SJSA1 (cell line): ENCODE measurements at places on chromosomes 12 and 14. TPM values are rescaled to one million over a fixed set of nuclear protein-coding genes. Genes with fewer than 3 reads are reported as not detected.
A peak's percentile ranks its signal among the peaks of the same experiment; 100 is the strongest.

DNA sequence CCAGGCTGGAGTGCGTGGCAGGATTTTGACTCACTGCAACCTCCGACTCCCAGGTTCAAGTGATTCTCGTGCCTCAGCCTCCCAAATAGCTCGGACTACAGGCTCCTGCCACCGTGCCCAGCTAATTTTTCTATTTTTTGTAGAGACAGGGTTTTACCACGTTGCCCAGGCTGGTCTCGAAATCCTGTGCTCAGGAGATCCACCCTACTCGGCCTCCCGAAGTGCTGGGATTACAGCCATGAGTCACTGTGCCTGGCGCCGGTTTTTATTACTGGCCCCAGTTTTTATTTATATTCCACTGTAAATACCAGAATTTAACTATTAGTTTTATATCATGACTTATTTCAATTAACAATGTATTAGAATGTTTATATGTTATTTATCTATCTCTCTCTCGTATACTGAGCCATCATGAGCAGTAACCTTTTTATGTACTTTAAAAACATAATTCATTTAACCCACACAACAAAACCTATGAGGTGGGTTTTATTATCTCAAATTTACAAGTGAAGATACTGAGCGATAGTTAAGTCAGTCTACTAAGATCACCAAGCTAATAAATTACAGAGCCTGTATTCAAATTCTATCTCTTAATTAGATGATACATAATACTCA lies 47.8 kb downstream of the HECTD1 start:
- H3K27ac ChIP-seq, result peak overlapping the region; percentile 52
- H3K4me3 ChIP-seq, result no peak overlapping the region
- peak; percentile 54 for DNase-seq
- peaks cover 24% of the 10 kb centered on the region for H3K4me1 ChIP-seq

DNA sequence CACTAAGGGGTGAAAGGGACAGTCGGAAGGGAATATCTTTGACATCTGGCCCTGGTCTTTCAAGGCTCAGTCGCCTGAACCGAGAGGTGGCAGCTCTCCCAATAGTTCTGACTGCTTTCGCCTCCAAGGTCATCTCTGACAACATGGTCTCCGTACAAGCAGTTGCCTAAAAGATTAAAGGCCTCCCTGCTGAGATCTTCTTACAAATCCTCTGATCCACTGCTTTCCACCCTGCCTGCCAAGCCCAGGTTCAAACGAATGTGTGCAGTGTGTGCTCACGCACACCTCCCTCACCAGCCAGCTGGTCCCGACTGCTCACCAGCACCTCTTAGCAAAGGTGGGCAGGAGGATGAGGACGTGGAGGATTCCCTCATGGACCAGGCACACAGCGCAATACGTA lies 10.4 kb downstream of the B4GALNT3 start:
- H3K27me3 ChIP-seq, result peaks cover 10% of the 10 kb centered on the region
- peaks cover 22% of the 10 kb centered on the region for H3K4me1 ChIP-seq
- no peak for DNase-seq
- no peaks in the 10 kb centered on the region for H3K36me3 ChIP-seq
- H3K27ac ChIP-seq, result no peak overlapping the region

DNA sequence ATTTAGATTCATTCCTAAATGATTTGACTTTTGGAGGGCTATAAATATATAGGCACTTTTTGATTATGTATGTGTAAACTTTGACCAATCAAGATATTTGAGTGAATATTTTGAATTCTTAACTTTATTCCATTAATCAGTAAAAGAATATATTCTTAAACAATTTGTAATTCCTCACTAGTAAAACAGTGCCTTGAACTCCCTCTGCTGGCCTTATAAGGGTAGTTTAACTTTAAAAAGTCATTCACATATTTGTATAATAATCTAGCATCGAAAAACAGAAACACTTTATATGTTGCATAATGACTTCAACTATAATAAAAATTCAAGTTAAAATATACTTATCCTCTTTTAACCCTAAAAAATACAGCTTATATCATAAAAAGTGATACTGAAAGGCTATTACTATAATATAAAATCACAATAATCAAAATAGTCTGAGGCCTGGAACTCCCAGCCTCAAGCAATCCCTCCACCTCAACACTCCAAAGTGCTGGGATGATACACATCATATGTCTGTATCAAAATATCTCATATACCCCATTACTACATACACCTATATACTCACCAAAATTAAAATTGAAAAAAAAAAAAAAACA lies 31.2 kb downstream of the CCDC59 start:
- H3K4me1 ChIP-seq, result no peaks in the 10 kb centered on the region
- DNase-seq, result no peak
- no peak overlapping the region for H3K4me3 ChIP-seq
- no peak overlapping the region for H3K27ac ChIP-seq
- H3K36me3 ChIP-seq, result no peaks in the 10 kb centered on the region

DNA sequence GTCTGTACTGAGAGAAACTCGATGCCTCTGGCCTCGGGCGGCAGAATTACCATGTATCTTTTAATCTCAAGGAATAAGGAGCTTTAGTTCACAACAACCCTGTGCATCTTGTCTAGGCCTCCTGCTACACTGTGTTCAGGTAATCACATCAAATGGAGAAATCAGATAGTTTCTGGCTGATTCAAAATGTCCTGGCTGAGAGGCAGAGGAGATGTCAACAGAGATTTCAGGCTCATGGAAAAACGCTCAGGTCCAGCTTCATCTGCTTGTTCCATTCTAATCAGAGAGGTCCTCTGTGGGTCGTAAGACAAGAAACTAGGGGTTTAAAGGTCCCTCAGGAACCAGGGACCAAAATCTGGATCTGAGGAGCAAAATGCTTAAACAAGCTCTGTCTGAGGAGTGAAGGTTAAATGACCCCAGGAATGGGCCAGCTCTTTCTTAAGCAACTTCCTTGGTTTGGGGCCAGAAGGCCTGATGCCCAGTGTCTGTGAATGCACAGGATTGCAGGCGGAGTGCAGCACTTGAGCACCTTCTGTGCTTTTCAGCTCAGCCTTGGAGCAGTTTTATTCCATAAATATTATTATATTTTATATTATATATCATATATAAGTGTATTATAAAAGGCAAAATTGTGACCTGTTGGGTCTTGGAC lies 170.2 kb upstream of the PRICKLE1 start:
- DNase-seq, result no peak
- no peaks in the 10 kb centered on the region for H3K36me3 ChIP-seq
- H3K27ac ChIP-seq, result no peak overlapping the region
- H3K4me1 ChIP-seq, result peaks cover 29% of the 10 kb centered on the region
- no peaks in the 10 kb centered on the region for H3K27me3 ChIP-seq
- H3K4me3 ChIP-seq, result no peak overlapping the region

DNA sequence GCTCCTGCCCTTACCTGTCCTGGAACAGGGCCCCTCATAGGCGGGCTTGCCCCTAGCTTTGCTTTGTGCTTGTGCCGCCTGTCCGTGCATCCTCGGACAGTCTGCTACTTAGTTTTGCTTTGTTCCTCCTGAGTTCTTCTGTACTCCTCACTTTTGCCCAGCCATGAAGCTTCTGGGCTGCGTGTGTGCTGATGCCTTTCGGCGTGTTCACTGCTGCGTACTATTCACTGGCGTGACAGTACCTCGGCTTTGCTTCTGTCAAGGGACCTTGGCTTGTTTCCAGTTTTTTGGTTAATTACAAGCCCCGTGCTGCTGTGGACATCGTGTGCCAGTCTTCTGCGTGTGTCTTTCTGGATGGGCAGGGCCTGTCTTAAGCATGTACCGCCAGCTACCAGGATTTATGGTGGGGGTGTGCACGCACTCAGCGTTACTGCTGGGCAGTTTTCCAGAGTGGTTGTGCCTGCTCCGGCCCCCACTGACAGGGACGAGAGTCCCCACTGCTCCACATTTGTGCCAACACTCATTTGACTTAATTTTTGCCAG lies 2.5 kb downstream of the PACS2 start:
- H3K27me3 ChIP-seq, result no peaks in the 10 kb centered on the region
- no peak for DNase-seq
- no peak overlapping the region for H3K4me3 ChIP-seq
- H3K4me1 ChIP-seq, result peaks cover 17% of the 10 kb centered on the region
- H3K36me3 ChIP-seq, result no peaks in the 10 kb centered on the region
- H3K27ac ChIP-seq, result no peak overlapping the region

DNA sequence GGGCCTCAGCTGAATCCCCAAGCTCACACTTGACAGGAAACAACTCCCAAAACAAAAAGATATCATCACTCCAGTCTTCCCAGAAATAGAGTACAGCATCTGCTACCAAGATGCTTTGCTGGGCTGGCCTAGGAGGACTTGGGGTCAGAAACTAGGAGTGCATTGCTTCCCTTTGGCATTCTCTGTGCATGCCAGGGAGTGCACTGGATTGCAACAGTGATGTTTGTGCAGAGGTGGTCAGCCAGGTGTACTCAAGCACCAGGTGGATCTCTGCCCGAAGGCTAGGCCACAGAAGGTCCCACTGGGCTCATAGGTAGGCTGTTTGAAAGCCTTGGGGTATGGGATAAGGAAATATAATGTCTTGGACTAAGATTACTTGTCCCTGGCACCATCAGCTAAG lies 51.1 kb downstream of the RAB35 start:
- no peak overlapping the region for H3K4me3 ChIP-seq
- peaks cover 47% of the 10 kb centered on the region for H3K27me3 ChIP-seq
- H3K4me1 ChIP-seq, result no peaks in the 10 kb centered on the region

DNA sequence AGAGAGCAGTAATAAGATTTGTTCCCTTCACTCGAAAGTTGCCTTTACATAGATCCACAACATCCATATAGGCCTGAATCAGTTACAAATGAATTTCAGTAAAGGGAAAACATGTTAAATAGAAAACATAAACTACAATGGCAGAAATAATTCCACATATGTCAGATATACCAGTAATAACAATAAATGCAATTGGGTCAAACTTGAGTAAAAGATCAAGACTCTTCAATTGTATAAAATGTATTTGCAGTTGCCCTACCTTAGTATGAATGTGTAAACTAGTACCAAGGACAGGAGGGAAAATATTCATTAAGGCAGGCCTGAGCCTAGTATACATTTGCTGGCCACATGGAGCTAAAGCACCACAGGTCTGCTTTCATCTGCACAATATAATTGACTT lies 17.6 kb downstream of the NOS1 start:
- DNase-seq, result no peak
- no peak overlapping the region for H3K4me3 ChIP-seq
- no peaks in the 10 kb centered on the region for H3K27me3 ChIP-seq
- H3K36me3 ChIP-seq, result no peaks in the 10 kb centered on the region
- H3K4me1 ChIP-seq, result peaks cover 10% of the 10 kb centered on the region
- no peak overlapping the region for H3K27ac ChIP-seq

DNA sequence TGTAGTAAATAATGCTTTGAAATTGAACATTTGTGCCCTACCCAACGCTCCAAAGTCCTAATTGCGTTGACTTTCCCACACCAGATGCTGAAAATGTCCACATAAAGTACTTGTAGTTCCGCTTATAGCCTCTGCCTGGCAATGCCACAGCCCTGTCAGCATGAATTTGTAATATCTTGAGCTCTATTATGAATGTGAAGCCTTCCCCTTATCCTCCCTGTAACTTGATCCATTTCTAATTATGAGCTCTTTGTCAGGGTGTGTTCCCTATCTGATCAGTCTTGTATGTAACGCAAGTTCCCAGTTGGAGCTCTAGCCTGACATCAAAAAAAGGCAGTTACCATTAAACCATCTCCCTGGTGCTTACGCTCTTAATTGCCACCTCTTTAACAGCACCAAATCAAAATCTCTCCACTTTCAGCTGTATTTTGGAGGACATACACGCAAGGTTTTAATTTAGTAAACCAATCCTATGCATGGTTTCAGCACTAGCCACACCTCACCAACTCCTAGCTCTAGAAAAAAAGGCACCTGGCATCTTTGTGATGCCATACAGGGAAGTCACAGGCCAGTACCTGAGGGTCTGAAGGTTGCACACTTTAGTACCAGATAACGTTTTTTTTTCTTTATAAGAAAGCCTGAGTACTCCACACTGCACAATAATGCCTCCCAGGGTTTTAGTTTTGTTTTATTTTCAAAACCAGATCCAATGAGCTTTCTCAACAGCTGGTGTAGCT lies 69.3 kb downstream of the EEA1 start:
- no peak for DNase-seq
- H3K4me1 ChIP-seq, result no peaks in the 10 kb centered on the region
- H3K27ac ChIP-seq, result no peak overlapping the region
- peaks cover 30% of the 10 kb centered on the region for H3K36me3 ChIP-seq
- H3K27me3 ChIP-seq, result no peaks in the 10 kb centered on the region
- H3K4me3 ChIP-seq, result no peak overlapping the region

DNA sequence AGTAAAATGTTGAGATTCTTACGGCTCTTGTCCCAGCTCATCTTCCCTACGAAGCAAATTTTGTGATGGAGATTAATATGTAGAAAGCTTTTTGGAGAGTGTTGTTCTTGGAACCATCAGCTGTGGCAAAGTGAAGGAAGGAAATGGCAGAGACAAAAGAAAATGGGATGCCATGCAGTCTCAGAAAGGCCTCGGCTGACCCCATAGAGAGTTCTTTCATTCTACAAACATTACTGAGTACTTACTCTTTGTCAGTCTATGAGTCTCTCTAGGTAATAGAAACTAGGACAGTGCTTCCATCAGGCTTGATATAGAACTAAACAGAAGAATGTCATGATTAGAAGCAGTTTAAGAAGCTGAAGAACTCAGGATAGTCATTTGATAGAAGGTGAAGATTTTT lies 134.1 kb downstream of the PLEKHA5 start:
- no peak overlapping the region for H3K4me3 ChIP-seq
- no peaks in the 10 kb centered on the region for H3K27me3 ChIP-seq
- 0 out of 2 replicates have a peak, but pooled peaks cover 2% of the 10 kb centered on the region for H3K36me3 ChIP-seq
- DNase-seq, result no peak

- no peak overlapping the region for H3K27ac ChIP-seq
- H3K4me1 ChIP-seq, result no peaks in the 10 kb centered on the region
- no peak overlapping the region for H3K4me3 ChIP-seq
- no peak for DNase-seq
- no peaks in the 10 kb centered on the region for H3K36me3 ChIP-seq
- H3K27me3 ChIP-seq, result no peaks in the 10 kb centered on the region
Measured at GRCh38 chr14:64778104-64778754, 74.0 kb downstream of the PLEKHG3 start.

The ZNF140 gene
- total RNA-seq, result 0.16 and 0.84 TPM in 2 replicates

The AKAP6 gene
- 3.8 and 4.1 TPM in 2 replicates for total RNA-seq

The PGF gene
- 0.79 and 1.6 TPM in 2 replicates for total RNA-seq

The PROX2 gene
- total RNA-seq, result not detected in 2 replicates

The HSP90AA1 gene
- total RNA-seq, result 367 and 670 TPM in 2 replicates

The MMP17 gene
- total RNA-seq, result 3.1 and 3.4 TPM in 2 replicates

The LRRC74A gene
- not detected in 2 replicates for total RNA-seq

The TTC6 gene
- not detected in 2 replicates for total RNA-seq

The CCDC184 gene
- total RNA-seq, result 10.1 and 11.9 TPM in 2 replicates
